ENCODE measurements at places on chromosomes 4 and X.

- no peak for DNase-seq
These were observed 121.1 kb upstream of the NDST4 start for GRCh38 chr4:115234405-115235093.

GRCh38 chrX:46582325-46582724, 8.8 kb downstream of the CHST7 start:
- no peak for DNase-seq

DNA sequence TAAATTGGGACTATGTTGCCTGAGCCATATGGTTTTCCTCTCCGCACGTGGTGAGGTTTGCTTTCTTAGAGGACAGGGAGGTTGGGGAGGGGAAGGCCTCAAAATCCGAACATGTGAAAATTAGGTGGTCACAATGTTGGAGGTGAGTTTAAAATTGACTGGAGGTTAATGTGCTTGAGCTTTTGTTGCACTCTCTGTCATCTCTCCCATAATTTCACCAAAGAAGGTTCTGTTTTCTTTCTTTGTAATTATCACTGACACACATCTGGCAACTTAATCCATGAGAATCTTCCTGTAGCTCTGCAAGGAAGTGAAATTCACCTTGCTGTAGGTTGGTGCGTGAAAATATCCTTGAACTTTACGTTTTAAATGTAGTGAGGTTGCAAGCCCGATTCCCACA, 225.5 kb downstream of the PDGFC start:
- no peak for DNase-seq

DNA sequence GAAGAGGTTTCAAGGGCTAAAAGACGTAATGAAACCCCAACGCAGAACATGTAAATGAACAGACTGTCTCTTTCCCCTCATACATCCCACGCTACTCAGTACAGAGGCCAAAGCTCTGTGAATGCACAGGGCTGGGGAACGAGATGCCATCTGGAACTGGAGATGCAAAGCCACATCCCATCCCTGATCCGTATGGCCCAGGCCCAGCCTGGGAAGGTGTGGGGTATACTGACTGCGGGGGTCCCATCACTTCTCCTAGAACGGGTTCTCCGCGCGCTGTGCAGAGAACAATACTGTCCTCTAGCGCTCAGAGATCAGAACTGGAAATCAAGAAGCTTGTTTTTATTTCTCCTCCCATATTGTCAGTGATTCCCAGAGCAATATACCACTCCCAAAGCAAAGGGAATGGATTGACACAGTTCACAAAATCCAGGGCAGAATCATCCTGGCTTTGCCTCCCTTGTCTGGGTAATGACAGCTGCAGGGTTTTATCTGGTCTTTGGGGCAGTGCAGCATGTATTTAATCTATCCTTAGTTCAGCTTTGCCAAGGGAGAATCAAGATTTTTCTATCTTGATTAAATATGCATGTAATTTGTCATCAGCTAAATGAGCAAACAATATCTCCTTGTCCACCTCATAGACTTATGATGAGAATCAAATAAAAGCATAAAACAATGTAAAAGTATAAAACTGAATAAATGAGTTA, 47.3 kb upstream of the TLR3 start:
- DNase-seq, result no peak

- DNase-seq, result no peak
These were observed 172.2 kb upstream of the TLL1 start for GRCh38 chr4:165700855-165701254.

GRCh38 chr4:4395849-4396627, 9.1 kb downstream of the NSG1 start:
- DNase-seq, result no peak

GRCh38 chr4:180028682-180029081, 2214.5 kb upstream of the TENM3 start:
- no peak for DNase-seq

- no peak for DNase-seq
These were observed 40.7 kb upstream of the ARMCX5 start for GRCh38 chrX:102558607-102559006.

DNA sequence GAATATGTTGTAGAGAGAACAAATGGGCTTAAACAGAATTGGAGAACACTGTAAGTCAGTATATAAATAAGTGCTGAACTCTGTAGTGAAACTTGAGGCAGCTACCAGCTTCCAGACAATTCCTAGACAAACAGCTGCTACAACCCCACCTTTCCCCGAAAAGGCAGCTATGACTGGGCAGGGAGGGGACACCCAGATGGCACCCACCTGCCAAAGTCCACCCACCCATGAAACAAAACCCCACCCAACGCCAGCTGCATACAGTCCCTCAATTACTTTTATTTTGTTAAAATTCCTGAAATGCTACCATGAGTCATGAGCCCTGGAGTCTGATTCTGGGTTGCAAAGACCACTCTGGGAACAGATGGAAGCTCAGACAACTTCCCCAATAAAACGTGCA, 24.4 kb downstream of the RELL1 start:
- no peak for DNase-seq

GRCh38 chrX:64975989-64976672, at the start of gene ZC4H2:
ZC4H2 (minus strand) TSS chrX:64976450; CDS start chrX:64976377, 73 bp downstream.
- peak; percentile 57 for DNase-seq

GRCh38 chr4:7066493-7066892, 1.4 kb downstream of the GRPEL1 start:
- DNase-seq, result no peak

DNA sequence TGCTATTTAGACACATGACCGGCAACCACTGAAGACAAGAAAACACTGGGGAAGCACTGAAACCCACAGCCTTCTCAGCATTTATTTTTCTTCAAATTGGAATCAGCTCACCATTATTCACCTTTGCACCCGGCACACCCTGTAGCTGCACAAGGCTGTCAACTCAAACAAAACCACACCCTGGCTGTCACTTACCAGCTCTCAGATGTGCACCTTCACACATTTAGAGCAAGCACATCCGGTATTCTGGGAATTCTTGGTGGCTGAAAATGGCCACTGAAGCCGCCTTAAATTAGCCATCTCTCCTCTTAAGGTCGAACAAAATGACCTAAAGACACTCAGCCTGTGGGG, 5.9 kb downstream of the ZFYVE28 start:
- no peak for DNase-seq

DNA sequence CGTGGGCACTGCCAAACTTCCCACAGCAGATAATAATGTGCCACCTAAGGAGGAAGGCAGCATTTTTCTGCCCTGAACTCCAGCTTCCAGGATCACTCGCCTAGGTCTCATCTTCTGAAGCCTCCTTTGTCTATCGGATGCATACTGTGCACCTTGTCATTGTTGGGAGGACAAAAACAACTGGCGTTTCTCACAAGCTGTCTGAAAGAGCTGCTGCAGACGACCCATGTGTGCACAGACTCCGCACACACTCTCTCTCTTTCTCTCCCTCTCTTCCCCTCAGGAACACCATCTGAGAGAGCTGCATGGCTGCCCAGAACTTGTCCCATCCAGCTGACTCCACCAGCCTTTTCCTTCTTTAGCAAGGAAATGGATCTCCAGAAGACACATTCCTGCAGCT, 83.0 kb downstream of the MAML3 start:
- DNase-seq, result no peak

DNA sequence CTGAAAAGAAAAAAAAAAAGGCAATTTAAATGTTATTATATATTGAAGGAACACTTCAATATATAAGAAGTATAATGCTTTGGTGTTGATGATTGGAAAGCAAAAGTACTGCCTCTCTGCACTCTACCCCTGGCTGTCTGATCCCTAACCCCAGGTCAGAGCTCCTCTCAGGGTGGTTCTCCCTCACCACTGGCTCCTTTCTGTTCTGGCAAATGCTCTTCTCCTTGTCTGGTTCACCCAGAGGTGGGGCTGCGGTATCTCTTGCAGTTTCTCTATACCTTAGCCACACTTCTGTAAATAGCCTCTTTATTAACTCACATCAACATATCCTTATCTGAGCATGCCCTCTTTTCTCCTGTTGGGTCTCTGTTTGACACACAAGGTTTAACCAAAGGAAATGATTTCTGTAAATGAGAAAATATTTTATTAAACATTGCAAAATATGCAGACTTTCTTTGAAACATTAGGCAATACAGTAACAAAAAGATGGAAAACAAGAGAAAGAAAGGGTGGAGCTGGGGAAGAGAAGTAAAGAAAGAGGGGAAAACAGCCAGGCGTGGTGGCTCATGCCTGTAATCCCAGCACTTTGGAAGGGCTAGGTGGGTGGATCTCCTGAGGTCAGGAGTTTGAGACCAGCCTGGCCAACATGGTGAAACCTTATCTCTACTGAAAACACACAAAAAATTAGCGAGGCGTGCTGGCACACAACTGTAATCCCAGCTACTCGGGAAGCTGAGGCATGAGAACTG, 45.7 kb downstream of the ING2 start:
- DNase-seq, result no peak

GRCh38 chr4:7294176-7294756, 101.9 kb downstream of the SORCS2 start:
- DNase-seq, result no peak

GRCh38 chr4:14392378-14392777, 609.9 kb upstream of the CPEB2 start:
- DNase-seq, result no peak

DNA sequence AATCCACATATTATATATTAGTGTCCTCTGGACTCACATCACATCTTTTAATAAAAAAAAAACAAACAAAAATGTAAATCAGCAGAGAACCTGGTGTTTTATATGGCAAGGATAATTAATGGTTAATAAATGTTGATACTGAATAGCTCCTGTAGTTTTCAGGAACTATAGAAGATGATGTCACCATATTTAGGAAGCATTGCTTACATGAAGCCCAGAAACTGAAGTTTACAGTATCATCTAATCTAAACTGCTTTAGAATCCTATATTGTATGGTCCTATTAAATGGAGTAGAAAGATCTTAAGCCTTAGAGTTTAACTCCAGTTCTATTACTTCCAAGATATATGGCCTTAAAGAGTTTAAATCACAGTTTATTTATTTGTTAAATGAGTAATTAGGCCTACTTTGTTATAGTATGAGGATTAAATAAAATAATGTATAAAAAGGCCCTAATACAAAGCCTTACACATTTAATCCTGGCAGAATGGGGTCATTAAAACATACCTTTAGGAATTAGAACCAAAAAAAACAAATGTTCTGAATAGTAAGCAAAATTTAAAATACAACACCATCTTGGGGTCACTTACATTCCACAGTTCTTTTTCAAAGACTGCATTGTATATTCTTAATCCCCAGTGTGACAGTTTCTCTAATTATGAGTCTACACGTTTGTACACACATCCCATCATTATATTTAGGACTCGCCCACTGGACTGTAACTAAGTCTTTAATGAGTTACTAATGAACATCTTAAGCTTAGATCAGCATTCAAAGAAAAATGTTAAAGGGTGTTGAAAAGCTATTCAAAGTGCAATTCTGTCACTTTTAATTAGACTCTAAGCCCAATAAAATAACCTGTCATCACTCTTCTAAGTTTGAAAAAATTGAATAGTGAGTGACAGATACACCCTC, 305.9 kb downstream of the ADGRL3 start:
- no peak for DNase-seq

GRCh38 chrX:110026099-110026844, 23.4 kb downstream of the TMEM164 start:
- DNase-seq, result no peak

GRCh38 chrX:1659664-1660461, 45.0 kb downstream of the ASMT start:
- no peak for DNase-seq

- peak; percentile 68 for DNase-seq
These were observed 44.7 kb downstream of the PRPS1 start for GRCh38 chrX:107672955-107673378.

DNA sequence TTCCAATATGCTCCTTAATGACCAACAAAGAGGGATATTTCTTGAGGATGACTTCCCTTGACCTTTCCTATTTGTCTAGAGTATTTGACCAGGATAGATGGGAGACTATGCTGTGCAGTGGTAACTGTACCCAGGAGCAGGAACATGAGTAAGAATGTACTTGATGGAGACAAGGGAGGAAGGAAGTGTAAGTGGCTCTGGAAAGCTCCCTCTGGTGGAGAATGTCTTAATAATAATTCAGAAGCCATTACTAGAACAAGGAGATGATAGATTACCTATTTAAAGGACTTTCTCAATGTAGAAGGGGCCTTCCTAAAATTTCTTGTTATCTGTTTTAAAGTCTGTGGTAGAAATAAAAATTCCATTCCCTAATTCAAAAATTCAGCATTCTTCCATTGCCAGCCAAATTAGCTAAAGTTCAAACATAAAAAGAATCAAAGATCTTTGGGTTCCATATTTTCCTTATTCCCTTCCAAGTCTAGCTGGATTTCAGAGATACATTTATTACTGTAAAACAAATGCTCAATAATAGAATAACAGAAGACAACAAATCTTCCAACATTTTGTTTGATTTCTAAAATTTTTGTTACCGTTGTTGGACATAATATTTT, 83.8 kb downstream of the GRID2 start:
- DNase-seq, result no peak

DNA sequence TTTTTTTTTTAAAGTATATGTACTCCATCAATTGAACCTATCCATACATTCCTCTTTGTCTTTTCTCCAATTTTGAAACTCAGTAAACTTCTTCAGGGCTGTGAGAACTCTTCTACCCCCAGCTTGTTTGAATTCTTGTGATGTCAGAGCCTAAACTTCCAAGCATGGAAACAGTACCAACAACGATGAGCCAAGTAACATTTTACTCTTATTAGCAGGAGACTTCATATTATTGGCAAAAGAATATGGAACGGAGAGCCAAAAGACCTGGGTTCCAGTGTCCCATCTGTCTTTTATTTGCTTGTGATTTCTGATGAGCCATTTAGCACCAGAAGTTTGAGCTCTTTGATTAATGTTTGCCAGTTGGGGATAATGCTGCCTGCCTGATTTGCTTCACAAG, 5.3 kb downstream of the DIAPH2 start:
- DNase-seq, result no peak

DNA sequence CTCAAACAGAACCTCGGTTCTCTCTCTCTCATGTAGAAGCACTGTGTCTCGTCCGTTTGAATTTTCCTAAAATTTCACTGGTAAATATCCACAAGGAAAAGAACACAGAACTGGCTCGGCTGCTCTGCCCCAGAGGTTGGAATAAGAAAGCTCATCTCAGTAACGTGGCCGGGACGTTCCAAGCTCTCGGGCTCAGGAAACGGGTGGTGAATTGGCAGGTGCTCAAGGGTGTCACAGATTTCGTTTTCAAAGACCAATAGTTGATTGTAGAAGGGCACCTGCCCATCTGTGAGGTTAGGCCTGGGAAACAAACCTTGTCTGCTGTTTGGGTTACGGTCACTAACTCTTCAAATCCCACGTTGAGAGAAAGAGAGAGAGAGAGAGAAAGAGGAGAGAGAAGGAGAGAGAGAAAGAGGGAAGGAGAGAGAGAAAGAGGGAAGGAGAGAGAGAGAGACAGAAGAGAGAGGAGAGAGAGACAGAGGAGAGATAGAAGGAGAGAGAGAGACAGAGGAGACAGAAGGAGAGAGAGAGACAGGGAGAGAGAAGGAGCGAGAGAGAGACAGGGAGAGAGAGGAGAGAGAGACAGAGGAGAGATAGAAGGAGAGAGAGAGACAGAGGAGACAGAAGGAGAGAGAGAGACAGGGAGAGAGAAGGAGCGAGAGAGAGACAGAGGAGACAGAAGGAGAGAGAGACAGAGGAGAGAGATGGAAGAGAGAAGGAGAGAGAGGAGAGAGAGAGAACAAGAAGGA, 106.6 kb downstream of the CRLF2 start:
- no peak for DNase-seq

GRCh38 chrX:21638311-21638710, 19.8 kb downstream of the KLHL34 start:
- DNase-seq, result no peak
